Mammary epithelial cell (primary cell): ENCODE measurements at places on chromosomes 4 and X. TPM values are rescaled to one million over a fixed set of nuclear protein-coding genes. Genes with fewer than 3 reads are reported as not detected.
A peak's percentile ranks its signal among the peaks of the same experiment; 100 is the strongest.

Gene SOWAHB
- total RNA-seq, result 2.3 and 2.9 TPM in 2 replicates

Gene VSIG4
- not detected for total RNA-seq

Gene SHROOM3
- total RNA-seq, result 27.4 and 32.8 TPM in 2 replicates

Gene GASK1B
- 13.5 and 15.6 TPM in 2 replicates for total RNA-seq

Gene SYTL5
- not detected in 2 replicates for total RNA-seq

DNA sequence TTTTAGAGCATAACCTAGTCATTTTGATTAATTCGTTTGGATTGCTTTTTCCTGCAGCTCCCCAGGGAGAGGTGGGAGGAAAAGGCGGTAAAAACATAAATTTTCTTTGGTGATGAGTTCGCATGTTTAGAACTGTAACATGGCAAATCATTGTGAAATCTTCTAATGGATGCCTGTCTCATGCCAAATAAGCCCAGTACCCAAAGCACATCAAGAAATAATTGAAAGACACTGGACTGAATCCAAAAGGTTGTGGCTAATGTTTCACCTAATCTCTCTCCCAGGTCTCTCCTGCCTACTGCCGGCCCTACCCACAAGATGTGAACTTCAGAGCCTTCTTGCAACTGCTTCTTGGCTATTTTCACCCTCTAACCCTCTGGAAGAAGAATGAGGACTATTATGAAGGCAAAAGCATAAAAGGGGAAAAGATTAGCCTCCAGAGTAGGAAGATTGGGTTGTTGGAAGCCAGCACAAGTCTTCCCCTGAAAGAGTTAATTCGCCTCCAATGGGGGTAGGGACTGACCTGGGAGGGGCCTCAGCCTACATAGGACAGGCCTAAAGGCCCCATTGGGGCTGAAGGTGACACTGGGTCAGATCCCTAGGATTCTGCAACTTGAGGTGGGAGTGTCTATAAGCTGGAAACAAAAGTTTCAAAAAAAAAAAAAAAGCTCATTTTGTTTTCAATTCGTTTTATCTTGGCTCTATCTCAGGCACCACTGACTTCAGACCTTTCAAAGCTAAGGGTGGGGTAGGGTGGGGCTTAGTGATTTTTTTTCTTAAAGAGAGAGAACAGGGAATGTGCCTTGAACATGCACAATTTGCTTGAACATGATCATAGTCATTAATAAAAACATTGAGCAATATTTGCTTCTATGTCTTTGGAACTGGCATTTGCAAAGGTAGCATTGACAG is 278.6 kb upstream of the KLF3 start:
- peak; percentile 14 for DNase-seq

DNA sequence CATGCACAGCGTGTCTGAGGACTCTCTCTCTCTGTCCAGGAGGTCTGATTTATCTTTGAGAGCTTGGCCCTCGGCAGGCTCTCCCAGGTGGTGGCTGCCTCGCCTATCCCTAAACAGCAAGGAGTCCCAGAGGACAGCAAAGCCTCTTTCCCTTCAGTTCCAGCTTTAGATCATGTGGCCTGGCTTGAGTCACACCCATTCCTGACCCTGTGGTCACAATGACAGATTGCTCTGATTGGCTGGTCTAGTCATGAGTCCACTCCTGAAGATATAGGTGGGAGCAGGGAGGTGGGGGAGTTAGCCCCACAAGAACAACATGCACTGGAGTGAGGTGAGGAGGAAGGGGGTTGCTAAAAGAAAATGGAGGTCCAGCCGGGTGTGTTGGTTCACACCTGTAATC is 12.1 kb upstream of the PORCN start:
- DNase-seq, result no peak

DNA sequence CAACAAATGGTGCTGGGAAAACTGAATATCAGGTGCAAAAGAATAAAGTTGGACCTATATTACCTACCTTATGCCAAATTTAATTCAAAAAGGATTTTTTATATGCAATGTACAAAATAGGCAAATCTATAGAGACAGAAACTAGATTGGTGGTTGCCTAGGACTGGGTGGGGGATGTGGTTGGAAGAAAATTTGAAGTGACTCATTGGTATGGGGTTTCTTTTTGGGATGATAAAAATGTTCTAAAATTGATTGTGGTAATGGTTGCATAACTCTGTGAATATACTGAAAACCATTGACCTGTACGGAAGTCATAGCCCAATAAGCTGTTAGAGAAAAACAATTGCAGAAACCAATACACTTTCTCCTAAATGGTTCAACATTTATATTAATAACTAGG is 72.1 kb downstream of the COL4A5 start:
- peak; percentile 51 for DNase-seq

DNA sequence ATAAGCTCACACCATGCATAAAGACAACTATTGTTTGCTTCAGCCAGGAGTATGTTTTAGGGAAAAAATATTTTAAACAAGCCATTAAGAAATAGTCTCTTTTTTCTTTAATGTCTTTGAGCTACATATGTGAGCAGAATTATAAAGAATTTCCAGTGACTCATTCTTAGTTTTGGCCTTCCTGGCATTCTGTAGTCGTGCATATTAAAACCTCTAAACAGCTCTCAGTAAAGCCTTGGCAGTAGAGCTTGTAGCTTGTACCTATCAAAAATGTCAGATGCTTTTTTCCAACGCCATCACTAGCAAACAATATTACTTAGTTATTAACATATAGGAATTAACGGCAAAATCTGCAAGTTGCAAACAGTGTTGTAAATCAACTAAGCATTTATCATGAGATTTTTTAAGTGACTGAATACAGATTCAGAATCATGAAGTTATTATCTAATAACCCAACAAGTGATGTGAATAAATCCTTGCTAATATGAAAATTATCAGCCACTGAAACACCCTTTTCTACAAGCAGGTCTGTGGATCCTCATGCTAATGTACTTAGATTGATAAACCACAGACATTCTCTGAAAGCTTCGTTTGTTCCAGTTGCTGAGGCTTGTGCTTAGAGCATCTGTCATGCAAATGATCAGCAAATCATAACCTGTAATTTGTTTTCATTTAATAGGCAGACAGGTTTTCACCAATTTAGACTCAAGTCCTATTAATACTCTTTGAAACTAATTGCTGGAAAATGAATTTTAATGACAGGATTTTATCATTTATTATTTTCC is 412.0 kb upstream of the ATOH1 start:
- no peak for DNase-seq

DNA sequence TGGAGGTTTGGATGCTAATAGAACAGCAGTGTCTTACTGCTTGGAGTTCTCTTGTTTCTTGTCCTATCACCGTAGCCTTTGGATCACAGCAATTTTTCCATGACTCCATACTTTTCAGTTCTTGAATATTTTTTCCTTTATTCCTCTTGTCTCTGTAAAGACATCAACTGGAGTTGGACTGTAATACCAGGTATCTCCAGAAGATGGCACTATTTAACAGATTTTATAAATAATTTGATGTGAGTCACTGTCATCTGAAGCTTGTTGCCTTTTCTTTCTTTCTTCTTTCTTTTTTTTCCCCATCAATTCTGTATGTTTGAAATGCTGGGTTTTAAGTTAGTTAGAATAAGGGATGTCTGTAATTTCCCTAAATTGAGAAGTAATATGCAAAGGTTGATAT is 24.1 kb downstream of the HPRT1 start:
- peak; percentile 39 for DNase-seq

DNA sequence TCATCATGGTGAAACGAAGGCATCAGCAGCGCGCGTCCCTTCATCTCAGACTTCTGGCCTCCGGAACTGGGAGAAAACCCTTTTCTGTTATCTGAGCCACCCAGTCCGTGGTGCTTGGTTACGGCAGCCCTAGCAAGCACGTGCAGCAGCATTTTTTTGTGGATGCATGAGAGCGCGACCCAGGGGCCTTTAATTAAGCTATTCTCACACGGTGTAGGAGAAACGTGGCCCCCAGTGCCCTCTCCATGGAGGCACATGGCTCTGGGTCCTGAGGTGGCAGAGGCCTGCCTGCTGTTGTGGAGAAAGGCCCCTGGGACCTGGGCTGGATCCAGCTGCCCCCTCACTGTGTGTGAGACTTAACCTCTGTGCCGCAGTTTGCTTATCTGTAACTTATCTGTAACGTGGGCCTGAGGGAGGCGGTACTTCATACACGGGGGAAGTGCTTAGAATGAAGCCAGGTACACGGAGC is 9.5 kb downstream of the CLCN4 start:
- no peak for DNase-seq

DNA sequence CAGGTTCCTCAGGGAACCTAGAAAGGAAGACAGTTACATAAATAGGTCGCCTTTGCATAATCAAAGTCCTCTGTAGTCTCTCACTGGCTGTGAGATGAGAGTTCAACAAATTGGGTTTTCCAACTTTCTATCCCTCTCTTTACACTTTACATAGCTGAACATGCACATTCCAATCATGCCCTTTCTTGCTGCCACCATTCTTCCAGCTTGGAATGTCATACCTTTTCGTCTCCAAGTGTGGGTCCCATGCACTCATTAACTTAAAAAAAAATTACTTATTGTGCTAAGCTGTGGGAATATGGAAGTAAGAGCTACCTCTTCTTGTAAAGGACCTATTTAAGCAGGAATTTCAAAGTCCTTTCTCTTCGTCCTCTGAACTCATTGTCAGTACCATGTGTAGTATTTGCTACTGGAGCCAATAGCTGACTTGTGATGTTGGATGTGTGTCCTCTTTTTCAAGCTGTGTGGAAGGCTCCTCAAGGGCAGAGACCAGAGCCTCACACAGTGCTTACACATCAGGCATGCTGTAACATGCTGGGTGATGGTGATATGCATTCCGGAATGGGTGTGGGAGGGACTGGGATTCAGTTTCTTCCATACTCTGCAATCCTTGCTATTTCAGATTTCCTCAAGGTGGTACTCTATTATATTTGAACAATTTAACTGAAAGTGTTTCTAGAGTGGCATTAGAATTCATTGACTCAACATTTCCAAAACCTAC is 7.1 kb downstream of the ENOPH1 start:
- peak; percentile 94 for DNase-seq

- peak; percentile 19 for DNase-seq
Measured at GRCh38 chrX:108699368-108699767, 37.0 kb downstream of the IRS4 start.

DNA sequence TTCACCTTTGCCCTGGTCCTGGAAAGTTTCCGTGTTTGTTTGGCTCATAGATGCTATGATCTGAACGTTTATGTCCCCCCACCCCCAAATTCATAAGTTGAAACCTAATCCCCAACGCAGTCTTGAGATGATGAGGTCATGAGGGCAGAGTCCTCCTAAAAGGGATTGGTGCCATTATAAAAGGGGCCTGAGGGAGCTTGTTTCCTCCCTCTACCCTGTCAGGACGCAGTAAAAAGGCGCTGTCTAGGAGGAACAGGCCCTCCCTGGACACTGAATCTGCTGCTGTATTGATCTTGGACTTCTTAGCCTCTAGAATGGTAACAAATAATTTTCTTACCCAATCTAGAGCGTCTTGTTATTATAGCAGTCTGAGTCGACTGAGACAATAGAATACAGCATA is 2190.6 kb upstream of the TENM3 start:
- DNase-seq, result no peak

DNA sequence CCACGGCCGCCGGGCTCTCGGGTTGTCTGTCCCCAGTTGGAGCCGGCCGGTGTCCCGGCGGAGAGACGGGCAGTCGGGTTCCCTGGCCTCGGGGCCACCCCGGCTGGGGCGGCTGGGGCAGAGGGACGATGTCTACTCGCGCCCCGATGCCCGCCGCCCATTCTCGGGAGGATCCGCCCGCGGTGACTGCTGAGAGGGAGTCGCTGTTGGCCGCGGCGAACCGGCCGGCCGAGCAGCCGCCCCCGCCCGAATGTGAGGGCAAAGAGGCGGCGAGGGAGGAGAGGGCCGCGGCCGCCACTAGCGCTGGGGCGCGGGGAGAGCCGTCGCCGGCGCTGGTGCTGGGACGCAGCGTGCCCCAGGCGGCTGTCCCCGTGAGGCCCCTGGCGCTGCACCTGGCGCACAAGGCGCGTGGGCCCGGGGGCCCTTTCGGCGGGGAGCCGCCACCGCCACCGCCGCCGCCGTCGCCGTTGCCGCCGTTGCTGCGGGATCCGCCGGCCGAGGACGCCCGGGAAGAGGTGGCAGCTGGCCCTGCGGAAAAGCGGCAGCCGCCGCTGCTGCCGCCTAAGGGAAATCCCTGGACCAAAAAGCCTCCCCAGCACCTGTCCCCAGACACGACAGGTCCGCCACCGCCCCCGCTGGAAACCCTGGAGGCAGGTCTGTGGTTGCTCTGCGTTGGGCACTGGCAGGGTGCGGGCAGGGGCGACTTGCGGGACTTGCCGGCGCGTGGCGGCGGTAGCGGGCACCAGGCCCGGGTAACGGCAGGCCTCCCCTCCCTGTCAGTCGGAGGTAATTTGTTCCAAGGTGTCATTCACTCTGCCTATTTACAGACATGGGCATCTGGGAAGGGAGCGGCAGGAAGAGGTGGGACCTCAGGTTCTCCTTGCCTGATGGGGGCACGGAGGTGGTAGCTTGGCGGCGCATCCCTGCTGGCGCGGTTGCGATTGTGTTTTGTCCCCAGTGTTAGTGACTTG is 739 bp downstream of the LARP1B start:
- peak; percentile 69 for DNase-seq

GRCh38 chrX:74230094-74230493 is 73.9 kb upstream of the ZCCHC13 start:
- no peak for DNase-seq

- peak; percentile 92 for DNase-seq
Measured at GRCh38 chr4:6953751-6954380, 44.2 kb downstream of the TBC1D14 start.

GRCh38 chr4:123484291-123484926 is 87.8 kb downstream of the SPRY1 start:
- no peak for DNase-seq
